Peyer's patch (tissue), 4 donors: ENCODE measurements at places on chromosomes 5 and 9.

DNA sequence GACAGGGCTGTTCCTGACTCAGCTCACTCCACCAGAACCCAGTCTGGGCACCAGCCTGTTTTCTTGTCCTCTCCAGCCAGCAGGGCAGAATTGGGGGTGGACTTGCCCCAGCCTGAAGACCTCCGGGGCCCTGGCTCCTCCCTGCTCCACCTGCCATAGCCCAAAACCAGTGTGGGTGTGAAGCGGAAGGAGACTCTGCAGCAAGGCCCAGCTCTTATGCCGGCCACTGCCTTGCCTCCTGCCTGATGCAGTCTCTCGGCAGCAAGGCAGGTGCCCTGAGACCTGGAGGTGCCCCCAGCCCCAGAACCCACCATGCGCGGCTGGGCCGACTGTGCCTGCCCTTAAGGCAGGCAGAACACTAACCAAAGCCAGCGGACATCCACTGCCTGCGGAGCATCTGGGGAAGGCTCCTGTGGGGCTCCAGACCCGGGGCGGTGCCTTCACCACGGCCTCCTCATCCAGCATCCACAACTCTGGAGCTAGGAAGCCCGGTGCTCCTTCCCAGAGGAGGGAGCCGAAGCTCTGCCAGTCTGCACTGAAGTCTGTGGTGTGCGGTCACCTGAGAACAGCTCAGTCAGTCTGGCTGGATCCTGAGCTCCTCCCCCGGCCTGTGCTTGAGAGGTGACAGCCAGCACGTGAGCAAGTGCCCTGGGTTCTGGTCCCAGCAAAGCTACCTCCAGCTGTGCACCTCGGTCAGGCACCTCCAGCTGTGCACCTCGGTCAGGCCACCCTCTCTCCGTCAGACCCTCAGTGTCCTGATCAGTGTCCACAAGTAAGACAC lies 116.7 kb downstream of the ADAMTS2 start:
- peak; percentile 15 for DNase-seq

DNA sequence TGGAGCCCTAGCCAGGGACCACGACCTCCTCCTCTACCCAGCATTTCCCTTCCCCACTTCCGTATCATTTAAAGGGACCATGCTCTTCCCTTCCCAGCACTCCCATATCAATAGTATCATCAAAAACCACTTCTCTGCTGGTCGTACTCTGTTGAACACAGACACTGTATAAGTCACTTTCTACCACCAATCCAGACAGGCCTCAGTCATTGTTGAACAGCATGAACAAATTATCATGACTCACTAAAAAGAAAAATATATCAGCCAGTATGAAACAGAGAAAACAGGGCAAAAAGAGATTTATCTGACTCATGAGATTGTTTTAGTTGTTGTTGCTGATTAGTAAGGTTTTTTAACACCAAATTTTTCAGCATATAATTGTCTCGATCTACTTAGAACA lies 89.8 kb downstream of the CDKN2A start:
- no peak for DNase-seq

GRCh38 chr5:138955671-138956295 lies 80.6 kb upstream of the LRRTM2 start:
- DNase-seq: no peak

- no peak for DNase-seq
Measured at GRCh38 chr9:15867334-15867733, 314.5 kb downstream of the CCDC171 start.

DNA sequence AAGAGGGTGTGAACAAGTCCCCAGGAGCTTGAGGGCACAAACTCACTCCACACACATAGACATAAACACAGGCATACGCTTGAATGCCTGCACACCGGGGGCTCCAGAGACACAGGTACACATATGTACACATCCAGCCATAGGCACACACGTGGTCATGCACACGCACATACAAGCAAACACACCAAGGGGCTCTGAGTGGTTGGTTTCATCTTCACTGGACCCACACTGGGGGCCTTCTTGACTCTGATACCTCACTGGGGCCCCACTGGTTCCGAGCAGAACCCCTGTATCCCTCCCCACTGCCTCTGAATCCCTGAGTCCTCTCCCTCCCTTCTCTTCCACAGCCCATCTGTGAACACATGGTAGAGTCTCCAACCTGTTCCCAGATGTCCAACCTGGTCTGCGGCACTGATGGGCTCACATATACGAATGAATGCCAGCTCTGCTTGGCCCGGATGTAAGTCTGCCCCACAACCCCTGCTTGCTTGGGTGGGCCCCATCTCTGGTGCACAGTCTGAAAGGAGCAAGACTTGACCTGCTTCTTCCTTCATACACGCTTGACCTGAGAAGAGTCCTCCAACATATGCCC lies 6.4 kb downstream of the SPINK4 start:
- DNase-seq: no peak

GRCh38 chr5:55052383-55052931 lies 28.4 kb downstream of the GZMK start:
- DNase-seq: no peak

DNA sequence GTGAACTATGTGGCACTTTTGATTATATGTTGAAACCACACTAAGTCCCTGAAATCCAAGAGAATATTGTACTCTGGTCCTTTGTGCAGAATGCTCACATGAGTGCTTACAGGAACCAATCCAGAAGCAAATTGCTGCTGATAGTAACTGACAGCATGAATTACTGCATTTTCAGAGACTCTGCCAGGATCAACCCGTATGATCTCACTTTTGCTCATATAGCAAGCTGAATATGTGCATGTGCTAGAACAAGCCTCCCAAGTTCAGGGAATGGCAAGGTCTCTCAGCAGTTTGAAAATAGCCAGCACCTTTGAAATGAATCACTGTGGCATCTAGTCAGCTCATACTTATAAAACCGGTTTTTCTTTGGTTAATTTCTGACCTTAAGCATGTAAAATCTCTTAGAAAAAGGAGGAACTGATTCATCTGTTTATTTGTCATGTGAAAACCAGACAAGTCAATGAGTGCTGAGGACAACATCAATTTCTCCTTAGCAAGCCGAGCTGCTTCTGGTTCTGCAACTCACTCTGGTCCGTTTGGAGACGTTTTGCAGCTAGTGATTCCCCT lies 215.7 kb upstream of the ELL2 start:
- DNase-seq: no peak

DNA sequence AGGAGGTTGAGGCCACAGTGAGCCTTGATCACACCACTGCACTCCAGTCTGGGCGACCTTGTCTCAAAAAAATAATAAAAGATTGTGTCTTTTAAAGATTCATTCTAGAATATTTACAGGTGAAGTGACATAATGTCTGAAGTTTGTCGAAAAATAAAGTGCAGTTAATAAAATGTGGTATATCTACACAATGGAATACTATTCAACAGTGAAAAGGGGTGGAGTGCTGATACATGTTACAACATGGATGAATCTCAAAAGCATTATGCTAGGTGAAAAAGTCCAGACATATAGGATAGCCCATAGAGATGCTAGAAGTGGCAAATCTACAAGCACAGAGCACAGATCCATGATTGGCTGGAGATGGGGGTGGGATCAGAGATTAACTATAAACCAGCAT lies 101.9 kb downstream of the PAX5 start:
- no peak for DNase-seq

- no peak for DNase-seq
Measured at GRCh38 chr9:136409557-136410455, 608 bp downstream of the ENTR1 start.

GRCh38 chr9:87813119-87813463 lies 69.6 kb upstream of the SPATA31E1 start:
- no peak for DNase-seq

- DNase-seq: peak; percentile 99
Measured at GRCh38 chr5:10353241-10354047, at the start of gene MARCHF6. TSS of gene MARCHF6 (plus strand) at chr5:10353695. CDS start at chr5:10353899, 204 bp downstream.

DNA sequence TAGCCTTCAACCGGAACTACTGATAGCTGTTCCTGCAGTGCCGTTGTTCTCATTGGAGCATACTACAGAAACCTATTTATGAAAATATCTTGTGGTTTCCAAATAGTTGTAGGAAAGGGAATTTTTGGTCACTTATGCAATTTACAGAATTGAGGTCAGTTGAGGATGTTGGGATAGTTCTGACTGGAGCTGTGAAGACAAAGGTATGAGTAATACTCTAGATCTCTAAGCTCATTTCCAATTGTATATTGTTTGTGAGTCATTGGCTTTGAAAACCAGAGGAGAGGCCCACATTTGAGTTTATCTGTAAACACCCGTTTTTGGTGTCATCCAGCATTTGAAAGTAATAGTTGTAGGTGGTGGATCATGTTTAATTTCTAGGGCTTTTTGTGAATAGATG lies 561.3 kb upstream of the WWC1 start:
- DNase-seq: no peak

DNA sequence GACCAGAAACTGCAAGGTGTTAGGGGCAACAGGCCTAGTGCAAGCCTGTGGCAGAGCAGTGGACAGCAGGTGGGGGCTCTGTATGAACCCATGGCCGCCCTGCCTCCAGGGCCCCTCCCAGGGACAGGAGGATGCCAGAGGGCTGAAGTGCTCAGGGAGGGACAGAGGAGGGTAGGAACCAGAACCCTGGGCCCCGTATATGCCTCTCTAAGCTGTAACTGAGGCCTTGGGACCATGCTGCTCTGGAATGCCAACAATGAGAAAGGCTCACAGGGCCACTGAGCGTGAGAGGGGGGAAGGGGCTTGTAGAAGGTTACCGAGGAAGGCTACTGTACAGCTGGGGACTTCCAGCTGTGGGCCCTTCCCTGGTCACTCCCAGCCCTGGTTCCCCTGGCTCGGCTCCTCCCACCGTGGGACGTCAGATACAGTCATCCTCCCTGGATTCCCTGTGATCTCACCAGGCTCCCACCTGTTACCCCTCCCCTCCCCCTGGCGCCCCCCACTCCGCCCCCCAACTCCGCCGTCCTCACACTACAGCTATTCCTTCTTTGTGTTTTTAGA lies 21.1 kb downstream of the AQP7 start:
- DNase-seq: no peak

DNA sequence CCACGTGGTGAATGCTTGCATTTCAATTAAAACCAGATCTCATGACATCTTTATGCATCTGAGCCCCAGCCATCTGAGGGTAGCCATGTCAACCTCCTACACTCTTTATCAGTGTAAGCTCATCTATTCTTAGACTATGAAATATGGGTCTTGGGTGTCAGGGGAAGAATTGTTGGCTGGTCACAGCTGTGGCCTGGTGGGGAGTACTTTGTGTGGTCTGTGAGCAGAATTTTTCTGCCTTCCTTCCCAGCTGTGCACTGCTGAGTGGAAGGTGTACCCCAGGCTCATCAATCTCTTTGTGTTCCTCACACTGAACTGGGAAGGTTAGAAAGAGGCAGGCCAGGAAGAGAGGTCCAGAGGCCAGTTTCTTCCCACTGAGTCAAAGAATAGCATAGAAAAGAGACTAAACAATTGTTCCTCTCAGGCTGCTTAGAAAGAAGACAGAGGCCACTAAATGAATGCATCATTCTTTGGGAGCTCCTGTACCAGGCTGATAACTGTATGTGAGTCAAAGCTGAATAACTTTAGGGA lies 202.7 kb upstream of the RGMB start:
- DNase-seq: no peak

GRCh38 chr9:130661451-130662098 lies 2.8 kb upstream of the PRDM12 start:
- DNase-seq: no peak

GRCh38 chr5:119016125-119016774 lies 27.9 kb upstream of the DTWD2 start:
- peak; percentile 60 for DNase-seq

- DNase-seq: no peak
Measured at GRCh38 chr5:83817591-83817990, 96.9 kb upstream of the HAPLN1 start.

DNA sequence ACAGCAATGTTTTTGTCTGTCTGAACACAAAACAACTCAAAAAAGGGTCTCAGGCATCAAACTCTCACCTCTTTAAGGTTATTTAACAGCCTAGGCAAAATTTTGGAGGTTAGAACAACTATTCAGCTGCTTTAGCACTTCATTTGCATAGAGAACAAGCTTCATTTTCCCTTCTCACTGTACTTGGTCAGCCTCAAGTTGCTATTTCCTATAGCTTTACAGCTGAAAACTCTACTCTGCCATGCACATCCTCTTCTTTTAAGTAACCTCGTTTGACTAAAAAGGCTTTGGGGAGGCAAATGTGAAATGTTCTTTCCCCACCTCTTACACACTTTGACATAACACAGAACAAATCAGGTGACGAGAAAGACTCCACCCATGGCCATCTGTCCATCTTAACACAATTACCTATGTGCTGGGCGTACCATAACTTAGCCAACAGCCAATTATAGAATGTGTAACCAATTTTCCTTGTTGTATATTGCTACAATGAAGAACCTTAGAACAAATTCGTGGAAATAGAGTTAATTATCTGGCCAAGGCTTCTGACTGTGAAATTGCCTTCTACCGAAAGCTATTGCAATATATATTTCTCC lies 195.7 kb downstream of the DCP2 start:
- no peak for DNase-seq

- DNase-seq: no peak
Measured at GRCh38 chr9:104767507-104767906, 3.6 kb downstream of the NIPSNAP3B start.

DNA sequence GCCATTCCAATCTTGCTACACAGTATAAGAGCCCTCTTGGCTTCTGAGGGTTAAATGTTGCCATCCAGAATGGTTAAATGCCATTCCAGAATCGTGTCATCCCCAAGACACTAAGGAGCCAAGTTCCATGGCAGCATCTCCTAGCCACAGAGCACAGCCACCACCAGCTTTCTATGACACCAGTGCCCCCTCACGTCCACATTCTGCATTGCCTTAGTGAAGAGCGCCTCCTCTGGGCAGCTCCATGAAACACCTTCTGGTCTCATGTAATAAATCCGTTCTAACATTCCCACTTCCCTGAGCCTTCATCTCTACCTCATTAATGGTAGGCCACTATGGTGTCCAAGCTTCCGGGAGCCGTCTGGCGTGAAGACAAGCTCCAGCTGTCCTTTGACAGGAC lies 12.4 kb downstream of the CBY3 start:
- no peak for DNase-seq

DNA sequence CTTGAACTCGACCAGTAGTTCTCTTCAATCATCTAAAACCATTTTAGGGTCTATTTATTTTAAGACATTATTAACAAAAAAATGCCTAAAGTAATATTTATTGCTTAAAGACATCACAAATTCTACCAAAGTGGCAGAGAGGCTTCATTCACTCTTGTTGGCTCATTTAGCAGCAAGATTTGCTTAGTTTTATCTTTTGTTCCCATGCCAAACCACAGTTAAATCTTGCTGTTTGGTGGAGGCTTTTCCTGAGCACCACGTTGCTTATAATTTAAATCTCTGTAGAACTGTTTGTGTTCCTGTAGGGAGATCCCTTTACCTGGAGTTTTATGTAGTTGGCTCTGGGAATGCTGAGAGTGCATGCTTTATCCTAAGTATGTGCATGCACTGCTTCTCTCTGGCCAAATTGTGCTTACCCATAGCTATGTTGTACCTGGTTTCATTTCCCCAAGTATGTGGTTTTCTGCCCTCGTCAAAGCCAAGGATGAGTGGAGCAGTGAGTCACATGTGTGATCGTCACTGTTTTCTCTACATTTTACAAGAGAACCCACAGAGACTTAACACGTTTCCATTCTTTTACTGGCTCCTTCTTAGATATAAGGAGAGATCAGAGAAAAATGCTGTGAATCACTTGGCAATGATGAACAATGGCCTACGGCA lies 42.1 kb upstream of the MAST4 start:
- DNase-seq: peak; percentile 75

GRCh38 chr5:143101121-143101520 lies 302.4 kb downstream of the NR3C1 start:
- no peak for DNase-seq

GRCh38 chr9:18478501-18479361 lies 4.8 kb downstream of the ADAMTSL1 start:
- no peak for DNase-seq
